ENCODE measurements at places on chromosomes 6 and 20.

DNA sequence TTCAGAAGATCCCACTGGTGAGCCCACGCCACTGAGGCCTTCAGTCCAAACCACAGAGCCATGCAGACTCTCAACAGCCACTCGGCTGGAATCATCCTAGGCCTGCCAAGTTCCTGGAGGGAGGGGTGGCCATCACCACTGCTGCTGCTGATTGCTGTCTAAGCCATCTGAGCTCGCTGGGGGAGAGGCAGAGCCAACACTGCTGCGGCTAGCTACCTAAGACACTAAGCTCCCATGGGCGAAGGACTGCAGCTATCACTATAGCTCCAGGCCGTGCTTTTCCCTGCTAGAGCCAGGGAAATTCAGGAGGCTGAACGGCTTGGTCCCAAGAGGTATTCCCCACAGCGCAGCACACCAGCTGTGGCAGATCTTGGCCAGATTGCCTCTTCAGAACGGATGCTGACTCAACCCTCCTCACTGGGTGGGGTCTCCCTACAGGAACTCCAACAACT lies 73.6 kb downstream of the TBC1D32 start:
- DNase-seq: no peak

GRCh38 chr6:136510782-136511181 lies 39.4 kb downstream of the MAP7 start:
- no peak for DNase-seq

DNA sequence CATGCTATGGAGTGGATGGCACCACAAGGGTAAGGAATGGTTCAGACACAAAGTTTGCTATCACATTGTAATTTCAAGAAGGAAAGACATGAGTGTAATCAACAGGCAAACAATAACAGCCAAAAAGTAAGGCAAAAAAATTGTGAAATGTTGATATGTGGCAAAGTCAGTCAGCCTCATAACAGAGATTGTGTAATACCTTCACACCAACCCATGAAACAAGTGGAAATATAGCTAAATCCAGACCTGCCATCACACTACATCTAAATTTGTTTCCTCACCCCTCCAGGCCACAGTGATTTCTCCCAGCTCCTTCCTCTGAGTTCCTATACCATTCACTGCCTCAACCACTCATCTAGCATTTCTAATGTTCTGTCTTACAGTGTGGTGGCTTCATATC lies 37.3 kb downstream of the SIM1 start:
- DNase-seq: no peak

- no peak for DNase-seq
These were observed 1.1 kb downstream of the JAG1 start for GRCh38 chr20:10672624-10673127.

DNA sequence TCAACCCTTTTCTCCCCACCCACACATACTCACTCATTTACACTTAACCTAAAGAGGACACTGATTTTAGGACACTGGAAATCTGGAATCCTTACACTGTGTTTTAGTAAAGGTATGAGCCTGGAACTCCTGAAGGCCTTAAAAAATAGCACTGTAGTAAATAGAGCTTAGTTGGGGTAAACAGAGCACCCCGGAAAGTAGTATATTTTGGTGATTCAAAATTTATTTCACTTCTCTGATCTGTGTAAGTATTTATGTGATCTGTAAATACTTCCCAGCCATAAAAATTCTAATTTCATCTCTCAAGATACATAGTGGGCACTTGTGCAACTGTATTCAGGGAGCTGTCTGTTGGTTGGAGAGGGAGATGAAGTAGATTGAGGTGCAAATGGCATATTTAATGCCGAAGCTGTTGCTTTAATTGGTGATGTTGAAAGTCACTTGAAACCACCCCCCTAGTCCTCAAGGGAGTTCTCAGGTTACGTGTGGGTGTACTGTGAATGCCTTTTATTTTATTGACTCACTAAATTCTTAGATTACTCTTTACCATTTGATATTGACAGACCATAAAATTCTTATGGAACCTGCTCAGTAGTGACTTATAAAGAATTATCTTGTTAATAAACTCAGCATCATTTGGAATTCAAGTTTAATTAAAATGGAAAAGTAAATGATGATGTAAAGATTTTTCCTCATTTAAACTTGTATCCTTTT lies 154.9 kb downstream of the SOX4 start:
- DNase-seq: peak; percentile 31
